Fibroblast of the aortic adventitia (primary cell): ENCODE measurements at places on chromosomes 4 and X.

GRCh38 chrX:39309721-39310152 is 508.5 kb downstream of the MID1IP1 start:
- no peak for DNase-seq

- DNase-seq = peak; percentile 37
Measured at GRCh38 chr4:84677995-84678394, 95.1 kb downstream of the CDS1 start.

DNA sequence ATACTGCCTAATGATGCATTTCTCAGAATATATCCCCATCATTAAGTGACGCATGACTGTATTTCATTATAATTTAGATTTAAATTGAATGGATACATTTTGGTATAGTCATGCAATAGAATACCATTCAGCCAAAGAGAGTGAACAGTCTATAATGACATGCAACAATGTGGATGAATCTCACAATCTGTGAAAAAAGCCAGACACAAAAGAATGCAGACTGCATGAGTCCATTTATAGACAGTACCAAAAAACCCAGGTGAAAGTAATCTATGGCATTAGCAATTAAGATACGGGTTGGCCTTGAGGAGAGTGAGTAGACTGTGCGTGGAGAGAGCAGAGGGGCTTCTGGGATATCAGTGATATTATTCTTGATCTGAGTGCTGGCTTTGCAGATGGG is 239.7 kb upstream of the PGRMC2 start:
- peak; percentile 29 for DNase-seq

DNA sequence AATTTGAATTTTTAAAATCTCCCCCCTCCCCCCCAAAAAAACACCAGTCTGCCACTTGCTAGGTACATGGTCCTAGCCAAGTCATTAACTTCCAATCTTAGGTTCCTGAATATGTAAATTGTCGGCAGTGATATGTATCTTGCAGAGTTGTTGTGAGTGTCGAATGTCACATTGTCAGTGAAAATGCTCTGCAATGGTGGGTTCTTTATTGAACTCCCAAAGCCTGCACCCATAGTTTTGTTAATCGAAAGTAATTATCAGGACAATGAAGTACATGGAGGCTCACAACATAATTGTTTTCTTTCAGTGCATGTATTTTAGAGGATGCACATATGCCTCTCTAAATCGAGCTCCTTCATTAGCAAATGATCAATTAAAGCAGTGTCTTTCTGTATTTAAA is 185.6 kb upstream of the S100G start:
- no peak for DNase-seq

GRCh38 chrX:6228720-6229119 is at the start of gene NLGN4X:
Gene NLGN4X (minus strand): TSS chrX:6228867. CDS start chrX:6151466, 77,401 bp downstream.
- DNase-seq = no peak

DNA sequence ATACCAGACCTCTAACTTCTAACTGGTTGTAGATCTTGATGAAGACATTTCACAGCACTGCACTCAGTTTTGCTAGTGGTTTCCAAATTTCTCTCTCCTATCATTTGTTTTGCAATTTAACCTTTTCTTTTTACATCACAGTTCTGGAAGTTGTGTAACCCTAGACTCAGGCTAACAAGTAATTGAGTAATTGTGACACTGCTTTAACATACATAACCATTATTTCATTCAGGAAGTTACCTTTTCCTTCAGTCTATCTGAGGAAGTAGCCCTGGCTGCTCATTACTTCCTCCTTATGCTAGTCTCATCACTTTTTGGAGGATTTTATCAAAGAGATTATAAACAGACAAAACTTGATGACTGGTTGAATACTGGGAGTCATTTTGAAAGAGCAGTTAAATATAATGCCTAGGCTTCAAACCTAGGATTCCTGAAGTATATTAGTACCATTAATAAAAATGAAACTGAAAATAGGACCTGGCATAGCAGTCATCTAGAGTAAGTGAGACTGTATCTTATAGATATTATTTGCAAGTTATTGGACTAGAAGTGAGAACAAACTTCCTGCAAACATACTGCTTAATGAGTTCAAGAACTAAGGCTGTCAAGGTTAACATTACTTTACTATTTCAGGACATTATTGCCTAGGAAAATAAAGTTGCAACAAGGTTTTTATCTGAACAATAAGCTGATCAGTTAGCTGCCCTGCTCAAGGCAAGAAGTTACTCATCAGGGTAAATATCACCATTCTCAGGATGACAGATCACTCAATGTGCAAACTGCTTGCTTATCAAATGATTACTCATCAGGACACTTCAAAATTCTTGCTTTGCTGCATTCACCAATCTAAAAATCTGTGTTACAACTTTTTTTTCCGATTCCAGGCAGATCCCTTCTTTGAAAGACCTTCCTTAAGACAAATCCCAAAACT is 25.6 kb upstream of the TEX13C start:
- DNase-seq = no peak

- DNase-seq = no peak
Measured at GRCh38 chrX:16832301-16832700, 37.9 kb downstream of the RBBP7 start.

- no peak for DNase-seq
Measured at GRCh38 chr4:104493081-104493831, 1.4 kb downstream of the CXXC4 start.

- DNase-seq = peak; percentile 80
Measured at GRCh38 chr4:132180020-132180427, 969.1 kb upstream of the PCDH10 start.

- no peak for DNase-seq
Measured at GRCh38 chr4:2333916-2334644, 72.2 kb upstream of the MXD4 start.

DNA sequence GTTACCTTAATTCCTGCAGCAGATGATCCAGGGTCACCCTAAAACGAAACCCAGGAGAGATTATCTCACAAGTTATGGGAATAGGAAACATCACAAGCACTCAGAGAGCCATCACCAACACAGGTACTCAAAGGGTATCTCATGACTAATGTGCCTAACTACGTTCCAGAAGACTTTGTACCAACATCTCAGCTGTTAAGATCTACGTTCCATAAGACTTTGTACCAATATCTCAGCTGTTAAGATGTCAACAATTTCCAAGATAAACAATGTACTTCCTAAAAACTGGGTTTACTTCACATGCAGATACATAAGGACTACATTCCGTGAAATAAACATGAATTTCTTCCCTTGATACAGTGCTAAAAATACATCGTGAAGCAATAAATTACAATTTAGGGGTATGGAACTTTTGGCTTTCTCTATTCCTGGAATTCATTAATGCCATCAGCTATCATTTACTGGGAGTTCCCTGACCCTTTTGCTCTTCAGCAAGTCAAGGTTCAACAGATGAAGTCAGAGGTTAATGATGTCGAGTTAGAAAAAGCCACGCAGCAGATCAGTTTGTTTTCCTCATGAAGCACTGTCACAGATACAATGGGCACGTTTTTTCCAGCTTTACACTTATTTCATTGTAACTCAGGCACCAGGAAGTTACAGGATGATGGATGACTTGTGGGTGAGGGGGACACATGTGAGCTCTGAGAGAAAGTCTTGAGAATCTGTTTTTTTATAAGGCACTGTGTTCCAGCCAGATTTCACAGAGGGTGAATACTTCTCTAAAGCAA is 127.0 kb upstream of the ETNPPL start:
- peak; percentile 6 for DNase-seq
